T-helper 1 cell (primary cell): ENCODE measurements at places on chromosomes 16 and 17.

DNA sequence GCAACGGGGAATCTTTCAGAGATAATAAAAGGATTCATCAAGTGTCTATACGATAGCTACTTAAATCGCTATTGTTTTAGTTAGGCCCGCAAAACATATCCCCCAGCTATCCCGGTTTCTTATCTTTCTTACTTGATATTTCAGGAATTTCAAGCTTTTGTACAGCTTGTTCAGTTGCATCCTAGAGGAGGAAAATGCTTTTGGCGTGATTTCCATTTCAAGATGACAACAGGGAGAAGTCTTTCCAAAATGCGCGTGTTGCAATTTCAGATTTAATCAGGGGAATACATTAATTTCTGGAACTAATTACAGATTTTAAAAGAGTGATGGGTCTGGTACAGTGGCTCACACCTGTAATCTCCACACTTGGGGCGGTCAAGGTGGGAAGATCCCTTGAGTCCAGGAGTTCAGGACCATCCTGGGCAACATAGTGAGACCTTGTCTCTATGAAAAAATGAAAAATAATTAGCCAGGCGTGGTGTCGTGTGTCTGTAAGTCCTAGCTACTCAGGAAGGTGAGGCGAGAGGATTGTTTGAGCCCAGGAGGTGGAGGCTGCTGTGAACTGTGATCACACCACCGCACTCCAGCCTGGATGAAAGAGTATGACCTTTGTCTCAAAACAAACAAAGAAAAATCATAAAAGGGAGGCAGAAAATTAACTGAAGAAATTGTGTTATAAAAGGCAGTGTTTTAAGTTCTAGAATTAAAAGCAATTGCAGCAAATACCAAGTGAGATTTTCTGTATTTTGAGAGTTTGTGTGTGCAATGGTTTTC lies 546.1 kb downstream of the MAF start:
- no peak for DNase-seq

DNA sequence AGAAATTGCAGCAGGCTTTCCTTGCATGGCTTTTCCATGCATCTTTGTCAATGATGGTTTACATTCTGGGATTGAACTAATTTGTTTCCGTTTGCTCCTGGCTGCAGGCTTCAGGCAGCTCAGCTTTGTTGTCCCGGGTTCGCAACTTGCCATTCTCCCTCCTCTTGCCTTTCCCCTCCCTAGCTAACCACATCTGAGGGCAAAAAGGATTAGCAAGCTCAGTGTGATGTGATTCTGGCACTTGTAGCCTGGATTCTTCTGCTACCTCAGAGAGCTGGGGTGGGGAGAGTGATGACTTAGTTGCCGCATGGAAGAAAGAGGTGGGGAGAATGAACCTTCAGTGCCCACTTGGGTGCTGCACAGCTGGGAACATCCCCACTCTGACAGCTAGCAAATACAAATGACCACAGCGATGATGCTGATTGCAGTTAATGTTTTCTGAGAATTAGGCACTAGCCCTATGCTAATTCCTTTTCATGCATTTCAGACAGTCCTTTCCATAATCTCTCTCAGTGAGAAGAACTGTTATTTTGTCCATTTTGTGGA lies 120.2 kb upstream of the SALL1 start:
- DNase-seq: no peak

- no peak for DNase-seq
These were observed 20.3 kb downstream of the COPRS start for GRCh38 chr17:31838636-31839225.

GRCh38 chr16:57260294-57260929 lies 15.4 kb downstream of the ARL2BP start:
- no peak for DNase-seq

DNA sequence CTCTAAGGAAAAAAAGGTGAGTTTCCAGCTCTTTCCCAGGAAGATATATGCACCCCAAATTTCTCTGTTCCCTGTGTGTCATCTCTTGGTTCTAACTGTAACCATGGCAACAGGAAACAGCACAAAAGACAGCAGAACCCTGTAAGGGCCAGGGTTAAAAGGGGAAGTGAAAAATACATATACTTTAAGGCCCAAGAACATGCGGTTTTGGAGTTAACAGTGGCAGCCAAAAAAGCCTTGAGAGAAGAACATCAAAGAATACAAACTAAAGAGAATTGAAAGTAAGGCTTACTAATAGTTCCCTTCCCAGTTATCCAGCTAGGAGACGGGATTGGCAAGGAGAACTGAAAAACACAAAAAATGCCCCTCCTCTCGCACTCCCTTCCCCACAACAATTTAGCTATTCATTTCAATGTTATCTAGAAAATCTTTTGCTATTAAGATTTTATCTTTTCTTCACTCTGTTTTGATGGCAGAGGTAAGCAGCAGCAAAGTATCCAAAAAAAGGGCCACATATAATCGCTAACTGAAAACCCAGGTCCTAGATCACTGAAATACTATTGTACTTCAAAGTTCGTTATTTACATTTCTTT lies 1.5 kb downstream of the SPOP start:
- DNase-seq: peak; percentile 73

DNA sequence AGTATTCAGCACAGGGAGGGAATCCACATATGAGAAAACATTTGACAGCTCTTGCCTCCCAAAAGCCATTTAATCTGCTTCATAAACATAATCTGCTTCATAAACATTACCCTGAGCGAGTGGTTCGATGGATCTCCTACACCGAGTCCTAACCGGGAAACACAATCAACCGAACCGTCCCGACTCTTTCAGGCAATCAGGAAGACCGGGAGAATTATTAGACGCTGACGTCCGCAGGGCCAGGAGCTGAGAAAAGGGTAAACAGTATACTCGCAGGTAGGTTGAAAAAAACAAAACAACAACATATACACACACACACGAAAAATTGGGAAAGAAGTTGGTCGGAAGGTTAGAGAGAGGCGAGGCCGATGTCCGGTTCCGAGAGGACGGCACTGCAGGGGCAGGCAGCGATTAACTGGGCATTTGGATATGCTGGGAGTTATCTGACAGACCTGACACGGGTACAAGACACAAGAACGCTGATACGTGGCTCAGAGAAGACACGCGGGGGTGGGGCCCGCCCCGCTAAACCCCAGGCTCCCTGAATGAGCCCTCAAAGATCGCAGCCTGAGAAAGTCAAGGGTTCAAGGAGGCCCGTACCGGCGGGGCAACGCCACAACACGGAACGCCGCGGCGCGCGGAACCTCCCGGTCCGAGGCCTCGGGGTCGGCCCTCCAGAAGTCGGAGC lies 585 bp downstream of the AP1G1 start:
- DNase-seq: no peak

- DNase-seq: no peak
These were observed 40.6 kb downstream of the RAB11FIP4 start for GRCh38 chr17:31431852-31432658.

DNA sequence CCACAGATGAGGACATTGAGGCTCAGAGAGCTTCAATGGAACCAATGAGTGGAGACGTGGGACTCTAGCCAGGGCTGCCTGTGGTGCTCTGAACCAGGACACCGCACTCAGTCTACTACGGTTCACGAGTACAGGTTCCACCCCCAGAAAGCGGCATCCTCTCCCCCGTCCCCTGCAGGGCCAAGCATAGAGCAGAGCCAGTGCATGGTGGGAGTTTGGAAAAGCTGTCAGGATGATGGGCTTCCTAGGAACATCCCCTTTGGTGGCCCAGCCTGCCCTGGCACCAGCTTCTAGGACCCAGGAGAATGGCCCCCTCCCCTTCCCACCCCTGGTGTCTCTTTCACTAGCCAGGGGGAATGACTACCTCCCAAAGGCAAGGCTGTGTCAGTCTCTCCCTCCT lies 8.4 kb downstream of the ZNF319 start:
- no peak for DNase-seq

DNA sequence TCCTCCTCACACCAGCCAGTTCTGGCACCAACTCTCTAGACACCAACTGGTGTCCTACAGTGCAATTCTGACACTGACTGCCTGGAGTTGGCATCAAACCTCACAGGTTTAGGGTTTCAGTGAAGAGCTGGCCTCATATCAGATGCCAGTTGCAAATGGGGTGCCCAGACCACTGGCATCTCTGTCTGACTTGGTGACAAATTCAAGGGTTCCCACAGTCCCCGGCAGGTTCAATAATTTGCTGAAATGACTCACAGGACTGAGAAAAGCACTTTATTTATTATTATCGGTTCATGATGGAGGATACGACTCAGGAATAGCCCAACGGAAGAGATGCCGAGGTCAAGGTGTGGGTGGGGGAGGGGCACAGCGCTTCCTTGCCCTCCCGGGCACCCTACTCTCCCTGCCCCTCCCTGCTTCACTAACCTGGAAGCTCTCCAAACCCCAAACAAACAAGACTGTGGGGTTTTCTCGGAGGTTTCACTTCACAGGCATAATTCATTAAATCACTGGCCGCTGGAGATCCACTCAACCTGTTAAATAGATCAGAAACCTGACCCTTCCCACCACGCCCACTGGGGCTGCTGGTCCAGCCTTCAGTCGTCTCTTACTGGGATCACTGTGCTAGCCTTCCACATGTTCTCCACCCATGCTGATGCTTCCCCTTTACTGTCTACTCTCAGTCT lies 1.7 kb upstream of the NLRP1 start:
- no peak for DNase-seq

DNA sequence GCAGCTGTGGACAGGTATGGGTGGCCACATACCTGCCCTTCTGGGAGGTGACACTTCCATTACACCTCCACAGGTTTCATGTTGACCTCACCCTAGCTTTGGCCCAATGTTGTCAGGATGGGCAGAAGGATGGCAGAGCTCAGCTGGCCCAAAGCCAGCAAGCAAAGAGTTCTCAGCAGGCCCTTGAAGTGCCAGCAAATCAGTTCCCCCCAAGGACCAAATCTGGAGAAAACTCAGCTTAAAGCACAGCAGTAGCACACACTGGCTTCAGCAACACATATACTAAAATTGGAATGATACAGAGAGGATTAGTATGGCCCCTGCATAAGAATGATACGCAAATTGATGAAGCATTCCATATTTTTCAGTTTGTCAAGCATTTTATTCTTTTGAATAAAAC lies 13.4 kb downstream of the ARL4D start:
- DNase-seq: no peak

DNA sequence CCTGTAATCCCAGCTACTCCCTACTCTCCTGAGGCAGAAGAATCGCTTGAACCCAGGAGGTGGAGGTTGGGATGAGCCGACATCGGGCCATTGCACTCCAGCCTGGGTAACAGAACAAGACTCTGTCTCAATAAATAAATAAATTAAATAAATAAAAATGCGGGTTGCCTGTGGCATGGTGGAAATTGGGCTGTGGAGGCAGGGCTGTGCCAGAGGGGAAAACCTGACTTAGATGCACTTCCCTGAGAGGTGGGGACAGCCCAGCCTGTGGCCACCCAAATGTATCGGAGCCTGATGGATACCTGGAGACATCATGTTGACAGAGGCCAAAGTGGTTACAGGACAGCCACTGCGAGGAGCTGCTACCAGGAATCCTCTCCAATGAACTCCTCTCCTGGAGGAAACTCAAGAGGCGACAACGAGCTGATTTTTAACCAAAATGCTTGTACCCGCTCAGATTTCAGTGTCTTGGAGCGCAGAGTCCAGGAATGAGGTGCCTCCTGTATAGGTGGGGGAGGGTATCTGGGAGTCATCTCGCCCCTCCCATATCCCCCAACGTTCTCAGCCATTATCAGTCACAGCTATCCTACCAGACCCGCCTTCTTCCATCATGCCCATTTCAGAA lies 32.3 kb downstream of the DDX19A start:
- no peak for DNase-seq

DNA sequence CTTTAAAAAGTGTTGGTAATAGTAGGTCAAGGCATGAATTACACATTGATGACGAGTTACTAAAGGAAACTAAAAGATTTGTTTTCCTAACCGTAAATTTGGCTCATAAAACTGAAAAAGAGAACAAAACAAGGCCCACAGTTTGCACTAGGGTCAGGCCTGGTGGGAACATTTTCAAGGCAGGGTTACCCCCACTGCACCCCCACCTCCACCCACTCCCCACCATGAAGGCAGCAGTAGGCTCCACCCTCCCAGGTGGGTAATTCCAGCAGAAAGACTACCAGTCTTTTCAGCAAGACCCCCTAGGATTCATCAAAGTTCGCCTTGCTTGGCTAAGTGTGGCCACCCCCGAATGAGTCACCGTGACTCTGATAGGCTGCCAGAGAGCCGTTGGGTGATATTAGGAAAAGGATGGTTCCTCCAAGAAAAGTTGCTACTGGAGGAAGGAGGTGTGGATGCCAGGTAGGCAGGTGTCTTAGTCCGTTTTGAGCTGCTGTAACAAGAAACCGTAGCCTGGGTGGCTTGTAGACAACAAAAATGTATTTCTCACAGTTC lies 8.6 kb downstream of the DNAAF1 start:
- no peak for DNase-seq

DNA sequence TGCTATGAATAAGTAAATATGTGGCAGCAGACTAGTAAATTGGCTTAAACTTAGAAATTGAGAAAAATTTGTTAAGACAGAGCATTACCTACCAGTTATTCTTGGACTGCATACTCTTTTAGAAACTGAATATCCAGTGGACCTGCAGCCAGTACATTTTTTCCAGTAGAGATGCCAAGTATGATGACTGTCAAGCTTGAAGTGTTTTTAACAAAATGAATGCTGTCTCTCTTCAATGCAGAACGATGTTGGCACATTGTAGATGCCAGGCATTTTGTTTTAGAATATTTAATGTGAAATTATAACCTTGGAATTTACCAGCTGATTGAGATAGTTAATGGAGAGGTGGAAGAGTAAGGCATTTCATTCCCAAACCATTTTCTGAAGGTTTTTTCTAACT lies 52.5 kb downstream of the NFAT5 start:
- DNase-seq: no peak

DNA sequence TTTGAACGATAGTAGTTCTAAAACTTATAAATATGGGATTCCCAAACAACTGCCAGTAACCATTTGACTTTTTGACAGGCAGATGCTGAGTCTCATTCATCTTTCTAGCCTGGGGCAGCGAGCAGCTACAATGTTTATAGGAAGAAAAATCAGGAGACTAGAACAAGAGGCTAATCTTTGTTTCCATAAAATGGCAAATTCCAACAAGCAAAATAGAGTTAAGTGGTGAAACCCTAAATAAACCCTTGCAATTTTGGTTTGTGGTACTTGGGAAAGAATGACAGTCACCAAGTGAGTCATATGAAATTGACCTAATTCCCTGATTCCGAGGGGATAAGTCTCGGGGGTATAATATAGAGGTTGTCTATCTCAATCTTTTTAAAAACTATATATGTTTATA lies 27.3 kb upstream of the HS3ST2 start:
- DNase-seq: no peak

DNA sequence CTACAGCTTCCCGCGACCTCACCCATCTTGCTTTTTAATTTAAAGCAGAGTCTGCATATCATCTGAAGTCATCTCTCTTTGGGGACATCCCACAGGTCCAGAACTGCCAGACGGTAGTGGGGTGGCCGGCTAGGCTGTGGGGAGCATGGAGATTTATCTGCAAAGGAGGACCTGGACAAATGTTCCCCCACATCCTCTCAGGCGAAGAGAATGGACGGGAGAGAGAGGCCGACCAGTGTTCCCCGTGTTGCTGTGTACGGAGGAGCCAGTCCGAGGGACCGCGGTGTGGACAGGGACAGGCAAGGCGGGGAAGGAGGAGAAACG lies 665 bp upstream of the MT1M start:
- no peak for DNase-seq
